ENCODE measurements at places on chromosomes 7 and 10.
A peak's percentile ranks its signal among the peaks of the same experiment; 100 is the strongest.

DNA sequence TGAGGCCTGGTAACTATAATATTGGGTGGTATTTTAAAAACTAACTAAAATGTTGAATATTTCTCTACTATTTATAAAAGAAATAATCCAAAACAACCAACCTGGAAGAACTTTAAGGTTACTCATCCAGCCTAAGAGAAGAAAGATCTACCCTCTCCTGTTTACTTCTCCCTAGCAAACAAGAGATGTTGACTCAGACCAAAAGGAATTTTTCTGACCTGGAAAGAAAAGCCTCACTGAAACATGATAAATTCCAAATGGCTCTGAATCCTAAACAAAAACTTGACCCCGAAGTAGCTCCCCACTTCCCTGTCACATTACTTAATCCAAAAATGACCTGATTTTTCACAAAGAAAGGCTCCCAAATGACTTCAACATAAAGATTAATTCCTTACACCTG, 101.2 kb downstream of the PARD3 start:
- no peak for DNase-seq

DNA sequence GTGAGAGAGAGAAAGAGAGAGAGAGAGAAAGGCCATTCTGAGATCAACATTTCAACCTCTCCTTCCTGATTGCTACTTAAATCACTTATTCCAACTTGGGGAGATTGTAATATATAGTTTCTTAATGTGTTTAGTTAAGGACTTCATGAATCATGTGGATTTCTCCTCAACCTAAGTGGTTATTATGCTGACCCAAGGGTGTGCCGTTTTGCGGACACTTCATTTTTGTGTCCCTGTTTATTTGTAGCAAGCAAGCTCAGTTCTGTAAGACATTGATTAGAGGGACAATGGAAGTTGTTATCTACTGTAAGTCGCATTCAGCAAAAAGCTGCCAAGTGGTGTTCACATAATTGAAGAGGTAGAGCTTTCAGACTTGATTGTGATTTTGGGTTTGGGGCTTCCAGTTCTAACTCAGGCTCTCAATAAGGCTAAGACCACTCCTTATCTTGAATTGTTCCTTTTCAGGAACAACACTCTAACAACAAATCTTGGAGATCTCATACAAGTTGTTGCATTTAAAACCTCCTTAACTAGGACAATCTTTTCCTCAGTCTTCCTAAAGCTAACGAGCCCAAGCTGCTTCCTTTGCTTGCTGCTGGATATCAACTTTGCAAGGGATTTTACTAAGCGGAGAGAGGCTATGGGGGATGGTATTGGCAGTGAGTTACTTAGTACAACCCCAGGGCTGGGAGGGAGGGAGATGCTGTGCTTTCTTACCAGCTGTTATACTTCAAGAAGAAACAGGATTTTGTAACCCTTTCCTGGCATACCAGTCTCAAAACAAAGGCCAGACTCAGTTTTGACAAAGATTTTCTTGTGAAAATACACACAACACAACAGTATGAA, 19.8 kb upstream of the COL1A2 start:
- peak; percentile 89 for DNase-seq

DNA sequence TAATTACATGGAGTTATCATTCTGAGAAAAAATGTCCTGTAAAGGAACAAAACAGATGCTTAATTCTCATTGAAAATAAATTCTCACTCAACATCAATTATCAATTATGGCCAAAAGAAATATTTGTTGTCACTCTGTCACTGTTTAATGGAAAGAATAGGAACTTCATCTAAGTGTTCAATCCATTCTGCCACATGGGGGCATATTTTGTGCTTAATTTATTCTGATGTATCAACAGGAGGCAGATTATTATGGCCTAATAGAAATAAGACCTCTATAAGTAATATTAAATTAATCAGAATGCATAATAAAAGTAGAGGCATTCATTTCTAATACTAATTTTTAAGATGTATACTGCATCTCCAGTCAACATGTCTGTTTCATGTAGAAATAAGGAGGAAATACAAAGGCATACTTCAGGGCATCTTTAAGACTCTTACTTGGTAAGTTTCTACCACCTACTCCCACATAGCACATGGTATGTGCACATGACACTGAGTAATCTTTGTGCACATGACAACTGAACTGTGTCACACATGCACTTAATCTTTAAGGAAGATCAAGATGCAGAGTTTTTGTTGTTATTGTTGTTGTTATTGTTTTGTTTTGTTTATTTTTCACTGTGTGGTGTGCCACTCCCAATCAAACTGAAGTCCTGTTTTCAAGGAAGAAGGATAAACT, 420.4 kb upstream of the SEMA3A start:
- no peak for DNase-seq

DNA sequence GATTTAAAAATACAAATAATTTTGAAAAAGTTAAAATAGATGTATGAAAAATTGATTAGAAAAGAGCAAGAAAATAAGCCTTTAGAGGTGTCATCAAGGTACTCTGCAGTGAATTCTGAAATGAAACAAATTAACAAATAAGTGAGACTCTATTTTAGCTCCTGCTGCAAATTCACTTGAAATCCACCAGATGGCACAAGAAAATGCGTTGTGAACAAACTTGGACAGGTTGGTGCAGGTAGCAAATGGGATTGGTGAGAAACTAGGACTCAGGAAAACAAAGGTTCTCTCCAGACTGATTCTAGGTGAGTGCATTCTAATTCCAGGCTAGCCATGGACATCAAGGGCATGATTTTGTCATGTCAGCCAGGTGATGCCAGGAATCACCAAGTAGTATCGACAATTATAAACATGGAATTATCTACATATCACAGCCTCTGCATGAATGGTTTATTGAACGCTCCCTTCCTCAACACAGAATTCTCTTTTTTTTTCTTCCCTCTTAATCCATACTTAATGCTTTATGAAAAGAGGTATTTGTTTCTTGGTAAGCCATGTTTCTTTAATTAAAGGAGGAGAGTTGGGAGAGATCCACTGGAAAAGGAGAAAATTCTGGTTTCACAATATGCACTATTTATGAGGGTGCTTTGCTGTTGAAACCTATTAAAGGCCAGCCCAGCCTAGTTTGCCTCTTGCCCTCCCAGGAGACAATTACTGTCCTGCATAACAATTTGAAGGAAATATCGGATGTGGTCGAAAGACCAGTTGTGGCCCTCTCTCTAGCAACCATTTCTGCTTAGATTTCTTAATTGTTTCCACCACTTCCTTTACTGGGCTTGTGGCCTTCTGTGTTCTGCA, 118.1 kb downstream of the ZNF365 start:
- DNase-seq, result no peak

DNA sequence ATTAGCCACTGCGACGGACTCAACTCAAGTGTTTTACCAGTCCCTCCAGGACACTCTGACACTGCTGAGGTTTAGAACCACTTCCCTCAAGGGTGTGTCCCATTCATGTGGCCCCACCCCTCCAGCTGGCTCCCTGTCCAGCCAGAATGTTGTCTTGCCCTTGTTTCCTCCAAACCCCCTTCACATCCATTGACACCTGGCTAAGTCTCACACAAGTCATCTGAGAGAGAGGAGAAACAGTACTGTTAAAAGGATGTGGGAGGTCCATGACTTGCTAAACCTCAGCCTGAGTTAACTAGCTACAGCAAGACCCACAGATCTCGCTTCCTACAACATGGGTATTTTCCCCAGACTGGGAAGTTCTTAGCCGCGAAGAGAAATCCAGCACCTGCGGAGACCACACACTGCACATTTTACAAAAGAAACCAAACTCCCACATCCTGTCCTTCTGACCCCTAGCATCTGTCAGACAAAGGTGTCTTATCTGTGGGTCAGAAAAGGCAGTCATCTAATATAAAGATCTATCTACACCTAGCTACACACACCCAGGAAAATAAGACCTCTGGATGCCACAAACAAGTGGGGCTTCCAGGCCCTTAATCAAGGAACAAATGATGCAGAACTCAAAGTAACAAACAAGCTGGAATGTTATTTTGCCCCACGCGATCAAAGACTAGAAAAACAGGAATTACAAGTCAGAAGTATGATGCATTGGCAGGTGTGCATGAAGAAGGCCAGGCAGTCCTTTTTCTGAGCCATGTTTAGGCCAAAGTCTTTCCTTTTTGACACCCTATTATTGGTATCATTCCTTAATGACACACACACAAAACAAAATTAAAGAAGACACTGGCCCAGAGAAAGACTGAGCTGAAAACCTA, 13.9 kb downstream of the OSBPL3 start:
- DNase-seq, result peak; percentile 34

DNA sequence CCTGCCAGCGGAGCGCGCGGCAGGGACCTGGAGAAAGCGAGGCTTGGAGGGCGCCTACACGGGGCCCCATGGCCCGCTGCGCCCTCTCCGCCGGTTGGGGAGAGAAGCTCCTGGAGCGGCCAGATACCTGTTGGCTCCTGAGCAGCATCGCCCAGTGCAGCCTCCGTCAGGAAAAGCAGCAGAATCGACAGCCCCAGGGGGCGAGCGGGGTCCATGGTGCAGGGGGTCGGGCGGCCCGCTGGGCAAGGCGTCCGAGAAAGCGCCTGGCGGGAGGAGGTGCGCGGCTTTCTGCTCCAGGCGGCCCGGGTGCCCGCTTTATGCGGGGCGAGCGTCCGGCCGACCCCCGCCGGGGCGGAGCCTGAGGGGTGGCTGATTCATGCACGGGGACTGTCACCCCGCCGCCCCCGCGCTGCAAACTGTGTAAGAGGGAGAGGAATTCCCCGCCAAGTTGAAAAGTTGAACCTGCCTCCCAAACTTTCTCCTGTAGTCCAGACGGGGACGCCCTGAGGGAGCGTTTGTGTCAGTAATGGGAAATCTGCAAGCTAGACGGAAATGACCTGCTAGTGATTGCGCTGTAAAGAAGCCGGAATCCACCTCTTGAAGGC, at the start of gene TFPI2:
Gene TFPI2 (minus strand): TSS at position 290 of the 605 bp plus-strand sequence. CDS start 75 bp downstream, at position 215.
- DNase-seq, result peak; percentile 13

GRCh38 chr7:147276783-147277370, 1160.3 kb downstream of the CNTNAP2 start:
- no peak for DNase-seq
